ENCODE measurements at places on chromosomes 7 and 10. TPM values are rescaled to one million over a fixed set of nuclear protein-coding genes. Genes with fewer than 3 reads are reported as not detected.

Gene TAS2R5
- total RNA-seq, result 1.1 TPM

Gene EIF5AL1
- total RNA-seq, result 0.10 TPM

Gene ASB4
- not detected for total RNA-seq

Gene RAPGEF5
- total RNA-seq, result 0.85 TPM

Gene PRKCQ
- 66.3 TPM for total RNA-seq

Measured in T-helper 17 cell (primary cell).